ENCODE measurements at places on chromosomes 5 and 9.
A peak's percentile ranks its signal among the peaks of the same experiment; 100 is the strongest.

DNA sequence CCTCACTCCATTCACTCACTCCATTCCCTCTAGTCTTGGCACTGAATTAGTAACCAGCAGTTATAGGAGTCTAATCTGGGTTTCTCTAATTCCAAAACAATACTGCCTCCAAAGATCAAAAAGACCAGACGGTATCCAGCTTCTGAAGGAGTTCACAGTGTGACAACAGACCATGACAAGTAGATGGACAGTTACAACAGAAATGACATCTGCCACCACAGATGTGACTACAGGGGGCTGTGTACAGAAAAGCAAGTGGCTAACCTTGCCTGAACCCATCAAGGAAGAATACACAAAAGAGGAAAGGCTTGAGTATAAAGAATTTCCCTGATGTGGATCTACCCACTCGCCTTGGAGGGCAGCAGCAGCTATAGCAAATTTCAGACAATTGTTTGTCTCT is 112.4 kb downstream of the ACTL7B start:
- DNase-seq: no peak

GRCh38 chr5:170819824-170820223 is 36.3 kb downstream of the GABRP start:
- DNase-seq: no peak

GRCh38 chr9:91211919-91212318 is 149.8 kb downstream of the AUH start:
- DNase-seq: no peak

DNA sequence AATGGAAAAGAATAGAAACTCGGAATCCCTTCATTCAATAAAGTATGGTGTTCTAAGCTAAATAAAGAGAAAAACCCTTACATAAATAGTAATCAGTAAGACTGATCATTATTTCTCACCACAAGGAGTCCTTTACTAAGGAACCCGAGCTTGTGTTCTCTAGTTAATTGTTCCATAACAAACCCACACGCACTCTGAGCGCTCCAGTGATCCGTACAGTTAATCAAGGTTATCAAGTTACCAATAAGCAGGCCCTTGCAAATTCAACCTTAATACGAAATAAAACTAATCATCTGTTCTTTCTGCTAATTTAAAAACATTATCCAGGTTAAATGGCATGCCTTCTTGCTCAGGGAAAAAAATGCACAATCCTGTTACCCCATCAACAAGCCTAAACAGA is 224.4 kb downstream of the FRMD3 start:
- no peak for DNase-seq

- no peak for DNase-seq
These were observed 41.5 kb upstream of the LARP1 start for GRCh38 chr5:154713615-154714125.

DNA sequence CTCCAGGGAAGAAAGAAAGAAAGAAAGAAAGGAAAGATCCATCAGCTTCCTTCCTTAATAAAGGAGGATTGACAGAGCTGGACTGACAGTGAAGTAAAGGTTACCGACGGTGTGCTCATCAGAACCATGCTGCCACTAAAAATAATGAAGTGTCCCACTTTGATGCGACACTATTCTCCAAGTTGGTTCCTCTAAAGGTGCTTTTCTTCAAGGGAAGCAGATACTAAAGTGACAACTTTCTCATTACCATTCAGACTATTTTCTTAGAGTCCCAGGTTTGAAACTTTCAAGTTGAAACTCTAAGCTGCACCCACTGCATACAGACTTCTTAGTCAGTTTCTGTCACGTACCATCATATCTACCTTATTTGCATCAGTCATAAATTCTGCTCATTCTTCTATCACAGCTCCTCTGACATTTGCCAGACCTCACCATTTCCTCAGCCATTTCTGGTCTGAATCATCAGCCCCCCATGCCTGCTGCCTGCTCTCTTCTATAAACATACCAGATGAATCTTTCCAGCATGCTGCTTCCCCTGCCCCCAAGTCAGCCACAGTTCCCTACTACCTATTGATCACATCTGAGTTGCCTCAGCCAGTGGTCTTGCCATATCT is 177.6 kb downstream of the DEPDC1B start:
- DNase-seq: no peak

GRCh38 chr5:153985498-153985897 is 53.2 kb downstream of the FAM114A2 start:
- no peak for DNase-seq

DNA sequence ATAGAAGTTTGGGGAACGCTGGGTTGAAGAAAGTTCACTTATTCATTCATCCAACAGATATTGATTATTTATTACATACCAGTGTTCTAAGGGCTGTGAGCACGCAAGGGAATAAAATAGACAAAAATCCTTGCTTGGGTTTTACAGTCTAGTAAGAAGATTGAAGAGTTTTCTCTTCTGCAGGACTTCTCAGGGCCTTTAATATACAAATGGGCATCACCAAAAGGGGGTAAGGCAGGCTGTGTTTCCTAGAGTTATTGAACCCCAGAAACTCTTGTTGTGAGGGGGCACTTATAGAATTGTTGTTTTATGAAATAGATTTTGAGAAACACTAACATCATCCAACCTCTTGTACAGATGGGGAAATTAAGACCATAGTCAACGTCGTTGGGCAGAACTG is 198.5 kb upstream of the ZNF618 start:
- DNase-seq: no peak

GRCh38 chr5:775961-776861 is 8.3 kb downstream of the ZDHHC11B start:
- no peak for DNase-seq

DNA sequence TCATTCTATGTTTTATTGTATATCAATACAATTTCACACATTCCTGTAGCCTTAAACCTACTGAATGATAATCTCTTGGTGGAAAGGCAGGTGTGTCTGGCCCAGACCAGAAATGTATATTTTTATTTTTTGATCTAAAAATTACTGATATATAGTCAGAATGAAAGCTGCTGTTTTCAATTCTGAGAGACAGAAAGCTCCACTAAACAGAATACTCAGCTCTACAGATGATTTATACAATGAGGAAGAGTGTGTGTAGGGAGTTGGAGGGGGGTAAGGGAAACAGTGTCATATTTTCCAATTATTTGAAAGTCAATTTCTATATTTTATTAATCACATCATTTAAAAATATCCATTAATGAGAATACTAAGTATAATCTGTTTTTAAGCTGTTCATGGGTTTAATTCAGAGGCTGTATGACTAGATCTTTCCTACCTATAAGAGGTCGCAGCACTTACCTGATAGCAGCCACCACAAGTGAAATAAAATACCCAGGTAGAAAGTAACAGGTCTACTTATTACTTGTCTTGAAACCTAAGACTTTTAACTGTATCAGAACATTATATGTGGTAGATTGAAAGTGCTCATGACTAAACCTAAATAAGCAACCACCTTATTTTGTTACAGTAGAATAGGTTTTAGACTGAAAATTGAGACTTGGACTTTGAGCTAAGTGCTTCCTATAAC is 183.4 kb downstream of the TMC1 start:
- DNase-seq: no peak

DNA sequence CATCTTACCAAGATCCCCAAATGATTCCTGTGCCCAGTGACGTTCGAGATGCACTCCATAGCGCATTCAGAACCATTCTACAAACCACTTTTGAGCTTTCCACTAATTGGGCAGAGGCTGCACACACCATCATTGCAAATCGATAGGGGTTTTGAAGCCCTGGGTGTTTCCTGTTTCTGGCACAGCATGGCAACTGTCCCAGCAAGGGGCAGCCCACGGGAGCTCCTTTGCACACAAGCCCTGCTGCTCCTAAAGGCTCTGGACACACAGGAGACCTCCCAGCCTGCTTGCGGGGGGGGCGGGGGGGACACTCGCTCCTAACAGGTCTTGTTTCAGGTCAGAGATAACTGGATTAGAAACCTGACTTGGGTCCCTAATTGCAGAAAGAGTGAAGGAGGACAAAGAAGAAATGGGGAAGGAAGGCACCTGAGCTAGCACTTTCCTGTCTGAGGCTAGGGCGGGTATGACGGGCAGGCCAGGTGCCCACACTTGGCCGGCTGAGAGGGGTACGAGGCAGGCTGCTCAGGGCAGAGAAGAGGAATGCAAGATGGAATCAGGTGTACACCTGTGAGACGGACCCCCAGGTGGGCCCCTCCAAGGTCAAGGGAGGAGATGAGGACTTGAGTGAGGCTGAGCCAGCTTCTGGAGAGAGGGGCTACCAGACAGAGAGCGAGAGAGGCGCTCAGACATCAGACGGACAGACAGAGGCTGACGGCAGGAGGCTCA is 820 bp downstream of the FBP1 start:
- DNase-seq: no peak

DNA sequence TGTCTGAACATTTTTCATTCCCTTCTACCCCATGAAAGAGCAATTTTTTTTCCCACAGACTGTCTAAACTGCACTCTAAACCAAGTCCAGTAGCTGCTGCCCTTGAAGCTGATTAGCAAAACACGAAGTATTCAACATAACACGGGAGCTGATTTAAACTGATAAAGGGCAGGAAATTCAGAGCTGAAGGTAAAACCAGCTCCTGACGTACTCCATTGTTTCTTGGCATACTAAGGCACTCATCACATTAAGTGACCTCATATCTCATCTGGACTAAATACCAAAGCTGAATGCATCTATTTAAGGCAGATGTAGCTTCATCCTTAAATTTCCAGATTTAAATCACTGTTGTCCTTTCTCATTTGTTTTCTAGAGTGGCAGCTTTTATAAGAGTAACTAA is 12.0 kb downstream of the GDF9 start:
- no peak for DNase-seq

GRCh38 chr9:87122947-87123685 is 175.8 kb upstream of the GAS1 start:
- DNase-seq: no peak

GRCh38 chr9:6461619-6462018 is 48.6 kb downstream of the UHRF2 start:
- no peak for DNase-seq

DNA sequence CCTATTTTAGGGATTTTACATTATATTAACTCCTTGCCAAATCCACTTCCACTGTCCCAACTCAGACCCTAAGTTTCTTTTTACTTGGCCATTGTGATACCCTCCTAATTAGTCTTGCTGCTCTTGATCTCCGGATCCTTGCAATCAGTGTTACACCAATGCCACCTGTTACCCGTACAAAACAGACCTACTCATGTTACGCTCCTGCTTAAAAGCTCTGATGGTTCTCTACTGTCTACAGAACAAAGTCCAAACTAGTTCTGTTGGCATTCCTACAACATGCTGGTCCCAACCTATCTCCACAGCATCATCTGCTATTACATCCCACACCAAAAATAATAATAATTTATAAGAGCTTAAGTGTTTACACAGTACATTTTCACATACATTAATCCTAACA is 9.8 kb downstream of the ECPAS start:
- DNase-seq: no peak

DNA sequence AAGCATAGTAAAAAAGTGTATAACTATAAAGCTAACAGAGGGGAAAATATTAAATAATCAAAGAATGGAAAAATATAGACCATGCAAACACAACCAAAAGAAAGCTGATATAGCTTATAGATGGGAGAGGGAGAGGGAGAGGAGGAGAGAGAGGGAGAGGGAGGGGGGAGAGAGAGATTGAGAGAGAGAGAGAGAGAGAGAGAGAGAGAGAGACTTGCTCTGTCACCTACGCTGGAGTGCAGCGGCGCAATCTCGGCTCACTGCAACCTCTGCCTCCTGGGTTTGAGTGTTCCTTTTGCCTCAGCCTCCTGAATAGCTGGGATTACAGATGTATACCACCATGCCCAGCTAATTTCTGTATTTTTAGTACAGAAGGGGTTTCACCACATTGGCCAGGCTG is 110.6 kb downstream of the RAPGEF6 start:
- DNase-seq: no peak

DNA sequence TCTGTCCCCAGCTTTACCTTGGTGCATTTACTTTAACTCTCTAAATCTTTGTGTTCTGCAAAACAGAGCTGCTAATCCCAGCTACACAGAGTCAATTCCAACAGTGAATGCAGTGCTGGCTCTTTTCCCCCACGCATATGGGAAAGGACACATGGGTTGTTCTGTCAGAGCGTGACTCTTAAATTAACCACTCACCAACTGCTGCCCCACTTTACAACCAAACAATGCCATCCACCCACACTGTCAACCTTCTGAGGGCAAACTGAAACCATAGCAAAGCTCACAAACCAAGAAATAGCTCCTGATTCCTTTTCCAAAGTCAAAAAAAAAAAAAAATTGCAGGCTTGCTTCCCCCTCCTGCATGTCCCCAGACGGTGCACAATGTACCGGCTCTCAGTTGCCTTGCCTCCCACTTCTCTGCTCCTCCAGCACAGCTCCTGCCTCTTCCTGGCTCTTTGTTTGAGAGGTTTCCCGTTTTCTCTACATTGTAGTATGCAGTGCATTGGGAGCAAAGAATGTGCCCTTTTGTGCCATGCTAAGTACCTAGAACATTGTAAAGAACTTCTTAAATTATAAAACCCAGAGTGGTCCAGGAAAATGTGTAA is 151.5 kb upstream of the DAPK1 start:
- peak; percentile 47 for DNase-seq

DNA sequence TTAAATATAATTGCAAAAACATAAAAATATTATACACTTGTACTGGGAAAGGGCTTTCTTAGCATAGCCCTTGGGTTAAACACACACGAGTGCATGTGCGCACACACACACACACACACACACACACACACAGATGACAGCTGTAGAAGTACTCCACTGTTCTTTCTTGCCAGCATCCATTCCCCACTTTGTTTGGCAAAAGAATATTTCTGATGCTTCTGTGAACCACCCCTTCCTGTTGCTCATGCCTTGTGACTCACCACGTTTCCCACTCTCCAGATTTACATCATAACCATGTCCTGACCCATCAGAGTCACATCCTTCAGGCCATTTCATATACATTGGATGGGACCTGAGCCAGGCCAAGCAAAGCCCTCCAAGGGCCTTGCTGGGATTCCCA is 280.1 kb downstream of the DNAH5 start:
- no peak for DNase-seq

DNA sequence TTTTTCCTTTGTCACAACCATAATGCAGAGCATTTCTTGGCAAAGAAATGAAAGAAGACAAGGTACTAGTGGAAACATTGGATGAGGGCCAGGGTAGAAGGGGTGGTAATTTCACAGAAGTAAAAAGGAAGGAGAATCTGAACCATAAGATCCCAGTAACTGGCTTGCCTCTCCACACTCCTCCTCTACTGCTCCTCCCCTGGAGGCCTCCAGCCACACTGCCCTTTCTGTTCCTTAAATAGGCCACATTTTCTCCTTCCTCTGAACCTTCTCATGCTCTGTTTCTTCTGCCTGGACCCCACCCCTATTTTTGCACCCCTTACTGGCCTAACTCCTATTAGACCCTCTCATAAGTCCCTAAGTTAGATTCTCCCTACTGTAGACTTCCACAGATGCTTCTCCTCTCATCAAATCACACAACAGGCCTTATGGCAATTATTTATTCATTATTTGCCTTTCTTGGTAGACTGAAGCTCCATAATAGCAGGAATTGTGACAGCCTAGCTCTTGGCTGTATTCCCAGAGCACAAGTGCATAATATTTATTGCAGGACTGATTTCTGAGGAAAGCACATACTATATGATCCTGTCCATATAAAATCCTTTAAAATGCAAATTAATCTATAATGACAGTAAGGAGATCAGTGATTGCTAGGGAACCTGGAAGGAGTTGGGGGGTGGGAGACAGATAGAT is 31.3 kb upstream of the GRIA1 start:
- no peak for DNase-seq

- DNase-seq: no peak
These were observed 75.3 kb downstream of the PIK3R1 start for GRCh38 chr5:68290847-68291246.

GRCh38 chr9:127389381-127390247 is 7.4 kb upstream of the SLC2A8 start:
- no peak for DNase-seq

GRCh38 chr9:85416715-85417114 is 325.0 kb downstream of the AGTPBP1 start:
- DNase-seq: no peak

- no peak for DNase-seq
These were observed 185.3 kb downstream of the FAM170A start for GRCh38 chr5:119814655-119815054.
